CD4-positive, alpha-beta T cell treated with Interleukin-4 for 4 hours (primary cell): ENCODE measurements at places on chromosomes 12 and 14.

DNA sequence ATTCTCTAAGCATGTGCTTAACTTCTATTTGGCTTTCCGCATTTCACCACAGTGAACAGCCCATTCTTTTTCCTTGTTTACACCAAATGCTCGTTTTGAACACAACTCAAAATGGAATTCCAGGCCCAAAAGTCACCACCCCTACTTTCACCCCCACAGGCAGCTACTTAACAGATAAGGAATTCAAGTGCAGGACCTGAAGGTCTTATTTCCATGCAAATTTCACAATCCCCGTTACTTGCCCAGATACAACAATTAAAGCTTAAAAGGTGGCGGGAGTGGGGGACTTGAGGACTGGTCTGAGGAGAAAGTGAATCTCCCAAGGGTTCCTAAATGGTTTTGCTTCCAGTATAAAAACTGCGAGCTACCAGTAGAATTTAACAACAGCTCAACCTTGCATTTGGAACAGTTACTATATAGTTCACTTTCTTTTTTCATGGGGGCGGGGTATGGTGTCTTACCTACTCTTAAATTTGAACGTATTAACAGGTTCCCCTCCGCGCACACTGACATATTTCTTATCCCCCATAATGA is 3.7 kb downstream of the USP44 start:
- DNase-seq = no peak

- DNase-seq = no peak
Observed at GRCh38 chr14:51682411-51682810, 30.7 kb downstream of the FRMD6 start.

GRCh38 chr12:15550793-15551192 is 228.5 kb downstream of the PTPRO start:
- DNase-seq = no peak

- no peak for DNase-seq
Observed at GRCh38 chr12:14972816-14973215, at the start of gene PDE6H. TSS of gene PDE6H (plus strand) at chr12:14973042. CDS start at chr12:14978013, 4,971 bp downstream.

DNA sequence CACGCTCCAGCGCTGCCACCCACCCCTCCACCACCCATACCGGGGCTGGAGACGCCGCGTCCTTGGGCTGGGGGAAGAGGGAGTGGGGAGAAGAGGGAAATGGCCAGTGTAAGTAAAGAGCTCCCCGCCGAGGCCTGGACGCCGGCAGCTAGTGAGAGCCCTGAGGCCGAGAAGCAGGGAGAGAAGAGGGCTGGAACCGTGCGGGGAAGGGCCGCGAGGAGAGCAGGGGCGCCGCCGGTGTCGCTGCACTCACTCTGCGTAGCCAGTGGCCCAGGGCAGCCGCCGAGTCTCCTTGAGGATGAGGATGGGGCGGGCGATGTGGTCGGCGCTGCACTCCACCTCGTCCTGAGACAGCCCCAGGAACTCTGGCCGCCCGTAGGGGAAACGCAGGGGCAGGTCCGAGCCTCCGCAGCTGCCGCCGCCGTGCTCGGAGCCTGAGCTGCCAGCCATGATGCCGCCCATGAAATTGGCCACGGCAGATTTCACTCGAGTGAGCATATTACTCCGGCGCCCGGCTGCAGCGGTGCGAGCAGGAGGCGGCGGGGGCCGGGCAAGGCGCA is 631 bp downstream of the PPM1H start:
- no peak for DNase-seq

- no peak for DNase-seq
Observed at GRCh38 chr14:95395098-95395737, 75.5 kb upstream of the CLMN start.

- no peak for DNase-seq
Observed at GRCh38 chr12:129863938-129864337, 39.9 kb downstream of the TMEM132D start.

DNA sequence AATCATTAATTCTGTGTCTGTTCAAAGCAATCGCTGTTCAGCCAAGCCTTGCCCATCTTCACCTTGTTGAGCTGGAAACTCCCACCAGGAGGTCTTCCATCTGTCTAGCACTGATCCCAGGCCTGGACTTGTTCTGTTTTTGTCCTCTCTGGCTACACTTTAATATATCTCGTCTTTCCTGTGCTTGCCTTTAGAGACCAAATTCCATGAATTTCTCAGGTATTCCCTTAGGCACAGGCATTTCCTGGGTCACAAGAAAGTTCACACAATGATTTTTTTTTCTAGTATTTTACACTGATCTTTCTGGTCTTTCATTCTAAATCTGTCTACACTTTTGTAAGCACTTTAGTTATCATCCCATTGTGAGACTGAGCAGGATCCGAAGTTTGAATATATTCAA is 116.4 kb upstream of the CCND2 start:
- DNase-seq = no peak

DNA sequence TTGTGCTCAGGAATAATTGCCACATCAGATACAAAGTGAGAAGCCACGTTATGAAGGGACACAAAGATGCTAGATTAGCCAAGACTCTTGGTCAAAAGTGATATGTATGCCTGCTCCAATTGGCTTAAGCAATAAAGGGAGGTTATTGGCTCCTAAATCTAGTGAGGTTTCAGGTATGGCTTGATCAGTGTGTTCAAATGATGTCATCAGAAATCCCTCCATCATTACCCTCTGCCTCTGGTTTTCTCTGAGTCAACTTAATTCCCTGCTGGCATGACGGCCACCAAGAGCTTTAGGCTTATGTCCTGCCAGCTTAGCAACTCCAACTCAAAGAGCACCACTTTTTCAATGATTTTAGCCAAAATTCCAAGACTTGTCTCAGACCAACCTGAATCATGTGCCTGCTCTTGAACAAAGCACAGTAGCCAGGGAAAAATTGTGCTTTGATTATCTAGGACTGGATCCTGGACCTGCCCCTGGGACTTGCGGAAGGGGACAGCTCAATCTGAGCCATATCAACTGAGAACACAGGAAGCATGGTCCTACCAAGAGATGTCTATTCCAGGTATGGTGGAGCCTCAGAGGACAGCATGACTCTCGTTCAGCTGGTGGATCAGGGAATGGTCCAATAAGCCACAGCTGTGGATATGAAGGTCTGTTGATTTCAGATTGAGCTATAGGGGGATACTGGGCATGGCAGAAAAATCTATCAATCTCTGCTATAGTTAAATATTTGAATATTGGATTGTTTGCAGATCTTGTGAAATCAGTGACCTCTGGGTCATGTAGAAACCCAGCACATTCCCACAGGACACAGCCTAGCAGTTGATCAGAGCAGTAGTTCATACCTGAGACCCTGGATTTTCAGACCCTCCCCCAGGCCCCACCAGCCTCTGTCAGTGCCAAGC is 16.1 kb upstream of the P2RX7 start:
- DNase-seq = no peak

GRCh38 chr12:90972226-90972625 is 17.2 kb upstream of the CCER1 start:
- no peak for DNase-seq

GRCh38 chr12:123767613-123768012 is 5.5 kb downstream of the DNAH10 start:
- no peak for DNase-seq

DNA sequence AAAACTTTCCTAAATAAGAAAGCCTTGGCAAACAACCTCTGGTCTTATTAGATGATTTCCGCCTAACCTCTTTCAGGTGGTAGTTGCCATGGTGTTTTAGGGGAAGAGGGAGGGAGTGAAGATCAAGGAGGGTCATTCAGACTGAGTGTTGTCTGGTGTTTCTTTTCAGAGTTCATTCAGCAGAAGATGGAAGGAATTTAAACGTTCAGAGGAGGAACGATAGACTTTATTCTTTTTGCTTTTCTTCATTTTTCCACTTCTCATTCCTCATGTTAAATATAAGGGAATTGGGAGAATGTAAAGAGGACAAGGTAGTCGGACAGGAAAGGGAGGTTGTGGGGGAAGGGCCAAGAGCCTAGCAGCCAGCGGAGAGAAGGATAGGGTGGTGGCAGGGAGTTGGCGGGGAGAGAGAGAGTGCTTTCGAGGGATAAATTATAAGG is 17.4 kb upstream of the SALL2 start:
- DNase-seq = no peak

- no peak for DNase-seq
Observed at GRCh38 chr12:77722536-77722935, 108.2 kb upstream of the NAV3 start.

DNA sequence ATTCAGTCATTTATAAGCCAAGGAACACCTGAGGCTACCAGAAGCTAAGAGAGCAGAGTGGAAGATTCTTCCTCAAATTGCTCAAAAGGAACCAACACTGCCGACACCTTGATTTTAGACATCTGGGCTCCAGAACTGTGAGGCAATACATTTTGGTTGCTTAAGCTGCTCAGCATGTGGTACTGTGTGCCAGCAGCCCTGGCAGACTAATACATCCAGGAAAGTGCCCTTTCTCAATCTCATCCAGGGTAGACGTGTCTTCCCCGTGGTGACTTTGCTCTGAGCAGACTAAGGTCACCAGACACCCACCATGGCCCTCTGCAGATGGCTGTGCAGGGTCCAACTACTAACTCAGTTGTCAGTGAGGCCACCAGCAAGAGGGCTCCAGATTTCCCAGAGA is 122.8 kb downstream of the VRK1 start:
- no peak for DNase-seq

- DNase-seq = no peak
Observed at GRCh38 chr12:67958187-67958586, 31.1 kb upstream of the IFNG-AS1 start.

- no peak for DNase-seq
Observed at GRCh38 chr12:123529686-123530085, 3.8 kb downstream of the RILPL1 start.

DNA sequence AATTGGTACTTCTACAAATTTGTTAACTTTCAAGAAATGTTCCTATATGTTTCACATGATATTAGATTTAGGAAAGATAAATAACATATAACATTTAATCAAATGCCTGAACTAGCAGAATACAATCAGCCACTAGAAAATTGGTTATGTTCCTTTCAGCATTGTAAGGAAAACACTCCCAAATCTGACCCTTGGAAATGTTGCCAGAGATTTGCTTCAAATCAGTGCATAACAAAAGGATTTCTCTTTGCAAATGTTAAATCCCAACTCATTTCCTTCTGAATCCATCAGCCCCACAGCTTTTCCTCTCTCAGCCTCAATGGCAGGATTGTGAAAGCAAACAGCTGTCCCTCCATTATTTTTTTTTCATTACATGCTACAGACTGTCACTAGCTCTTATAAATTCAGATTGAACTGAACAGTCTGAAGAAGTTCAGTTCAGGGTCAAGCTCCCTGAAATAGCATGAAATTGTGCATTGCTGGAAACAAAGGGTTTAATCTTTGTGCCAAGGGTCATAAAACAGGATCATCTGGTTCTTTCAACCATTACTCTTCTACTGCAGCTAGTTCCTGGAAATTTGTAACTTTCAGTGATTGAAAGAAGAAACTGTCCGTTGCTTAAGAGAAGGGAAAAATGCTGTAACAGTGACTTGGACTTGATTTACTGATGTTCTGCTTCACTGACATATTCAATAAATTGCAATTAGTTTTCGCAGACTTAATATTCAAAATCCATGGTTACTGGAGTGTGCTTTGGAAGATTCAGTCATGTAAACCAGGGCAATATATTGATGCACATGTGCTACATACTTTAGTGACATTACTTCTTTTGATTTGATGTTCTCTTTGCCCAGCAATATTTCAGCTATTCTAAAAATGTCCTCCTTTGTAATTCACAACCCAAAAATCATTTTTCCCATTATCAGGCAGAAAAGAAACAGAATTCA is 246.4 kb downstream of the RPL10L start:
- DNase-seq = no peak

DNA sequence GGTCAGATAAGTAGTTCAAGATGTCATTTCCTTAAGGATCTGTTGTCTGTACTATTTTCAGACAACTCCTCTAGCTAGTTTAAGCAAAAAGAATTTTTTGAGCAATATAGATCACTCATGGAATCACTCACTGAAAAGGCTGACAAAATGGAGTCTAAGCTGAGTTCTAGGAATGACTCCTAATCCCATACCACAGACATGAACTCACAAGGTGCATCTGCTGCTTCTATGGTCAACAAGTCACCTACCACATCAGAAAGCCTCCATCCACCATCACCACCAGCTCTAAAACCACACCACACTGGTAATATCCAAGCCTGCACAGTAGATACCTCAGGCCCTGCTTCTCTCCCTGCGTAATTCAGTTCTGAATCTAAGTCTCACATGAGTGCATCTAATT is 33.0 kb downstream of the PWP1 start:
- DNase-seq = no peak

DNA sequence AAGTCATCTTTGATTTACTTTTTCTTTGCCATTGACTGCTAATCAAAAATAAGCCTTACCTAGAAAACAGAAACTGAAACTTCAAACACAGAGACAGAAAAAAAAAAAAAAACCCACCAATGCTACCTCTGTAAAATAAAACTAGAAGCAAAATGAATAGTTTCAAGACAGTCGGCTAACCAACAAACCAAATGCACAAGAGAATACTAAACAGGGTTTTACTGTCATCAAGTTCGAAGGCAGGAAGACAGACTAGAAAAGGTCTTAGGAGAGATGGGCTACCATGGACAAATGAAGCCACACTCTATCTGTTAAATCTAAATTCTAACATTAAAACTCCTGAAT is 59.5 kb downstream of the SEL1L start:
- DNase-seq = peak; percentile 19

- DNase-seq = no peak
Observed at GRCh38 chr12:25570418-25570817, 17.3 kb upstream of the LMNTD1 start.

DNA sequence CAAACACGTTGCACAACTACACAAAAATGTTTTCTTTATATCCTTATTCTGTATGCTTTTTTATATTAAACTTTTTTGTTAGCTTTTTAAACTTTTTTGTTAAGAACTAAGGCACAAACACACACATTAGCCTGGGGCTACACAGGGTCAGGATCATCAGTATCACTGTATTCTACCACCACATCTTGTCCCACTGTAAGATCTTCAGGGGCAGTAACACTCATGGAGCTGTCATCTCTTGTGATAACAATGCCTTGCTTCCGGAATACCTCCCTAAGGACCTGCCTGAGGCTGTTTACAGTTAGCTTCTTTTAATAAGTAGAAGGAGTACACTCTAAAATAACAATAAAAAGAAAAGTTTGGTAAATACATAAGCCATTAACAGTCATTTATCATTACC is 42.2 kb downstream of the PLEKHA5 start:
- DNase-seq = no peak

DNA sequence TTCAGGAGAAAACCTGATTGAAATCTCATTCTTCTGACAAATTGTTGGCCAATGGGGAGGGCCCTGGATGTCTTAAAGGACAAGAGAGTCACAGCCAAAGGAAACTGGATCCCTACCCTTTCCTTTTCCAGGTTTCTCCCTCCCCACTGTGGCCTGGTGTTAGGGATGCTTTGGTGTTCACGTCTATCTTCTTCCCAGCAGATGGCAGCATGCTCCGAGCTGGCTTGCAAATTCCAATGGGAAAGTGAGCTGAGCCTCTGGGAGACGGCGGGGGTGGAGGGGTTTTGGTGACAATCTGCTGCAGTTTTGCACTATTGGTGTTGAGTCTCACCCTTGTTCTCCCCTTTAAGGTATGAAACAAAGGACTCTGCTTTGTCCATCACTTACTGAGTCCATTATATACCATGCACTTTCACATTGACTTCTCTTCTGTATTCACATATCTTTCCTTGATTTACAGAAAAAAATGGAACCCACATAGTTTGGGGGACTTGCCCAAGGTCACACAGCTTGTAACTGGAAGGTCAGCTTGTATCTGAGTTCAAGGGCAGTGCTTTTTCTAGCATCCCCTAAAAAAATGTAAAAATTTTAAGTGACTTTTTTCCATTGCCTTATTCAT is 39.3 kb downstream of the CCDC177 start:
- no peak for DNase-seq

- no peak for DNase-seq
Observed at GRCh38 chr12:77072833-77073495, 7.6 kb upstream of the E2F7 start.
